Fibroblast of skin of right quadriceps (primary cell): ENCODE measurements at places on chromosomes 2 and 18.

- peak; percentile 46 for DNase-seq
Observed at GRCh38 chr18:10122988-10123950, 209.5 kb downstream of the VAPA start.

- peak; percentile 73 for DNase-seq
Observed at GRCh38 chr18:9025091-9025838, 77.2 kb upstream of the NDUFV2 start.

DNA sequence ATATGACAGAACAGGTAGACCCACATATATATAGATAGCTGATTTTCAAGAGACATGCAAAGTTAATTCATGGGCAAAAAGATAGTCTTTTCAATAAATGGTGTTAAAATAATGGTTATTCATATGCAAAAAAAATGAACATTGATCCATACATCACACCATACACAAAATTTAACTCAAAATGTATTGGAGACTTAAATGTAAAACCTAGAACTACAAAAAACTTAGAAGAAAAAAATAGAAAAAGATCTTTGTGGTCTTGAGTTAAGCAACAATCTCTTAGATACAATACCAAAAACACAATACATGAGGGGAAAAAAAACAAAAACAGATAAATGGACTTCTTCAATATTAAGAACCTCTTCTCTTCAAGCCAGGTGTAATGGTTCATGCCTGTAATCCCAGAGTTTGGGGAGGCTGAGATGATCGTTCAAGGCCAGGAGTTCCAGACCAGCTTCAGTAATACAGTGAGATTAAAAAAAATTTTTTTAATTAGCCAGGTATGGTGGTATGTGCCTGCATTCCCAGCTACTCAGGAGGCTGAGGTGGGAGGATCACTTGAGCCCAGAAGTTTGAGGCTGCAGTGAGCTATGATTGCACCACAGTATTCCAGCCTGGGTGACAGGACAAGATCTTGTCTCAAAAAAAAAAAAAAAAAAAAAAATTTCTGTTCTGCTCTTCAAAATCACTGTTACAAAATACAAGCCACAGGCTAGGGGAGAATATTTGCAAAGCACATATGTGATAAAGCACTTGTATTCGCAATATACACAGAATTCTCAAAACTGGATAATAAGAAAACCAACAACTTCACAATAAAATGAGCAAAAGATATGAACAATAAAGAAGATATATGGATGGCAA, 32.7 kb upstream of the MYCN start:
- DNase-seq, result no peak

- no peak for DNase-seq
Observed at GRCh38 chr2:150483532-150483931, 3.9 kb downstream of the RND3 start.

GRCh38 chr2:238739668-238740067, 108.2 kb upstream of the TWIST2 start:
- no peak for DNase-seq

GRCh38 chr2:231717281-231718171, 9.2 kb downstream of the PTMA start:
- peak; percentile 47 for DNase-seq

- no peak for DNase-seq
Observed at GRCh38 chr18:5738526-5738925, 156.8 kb downstream of the TMEM200C start.

DNA sequence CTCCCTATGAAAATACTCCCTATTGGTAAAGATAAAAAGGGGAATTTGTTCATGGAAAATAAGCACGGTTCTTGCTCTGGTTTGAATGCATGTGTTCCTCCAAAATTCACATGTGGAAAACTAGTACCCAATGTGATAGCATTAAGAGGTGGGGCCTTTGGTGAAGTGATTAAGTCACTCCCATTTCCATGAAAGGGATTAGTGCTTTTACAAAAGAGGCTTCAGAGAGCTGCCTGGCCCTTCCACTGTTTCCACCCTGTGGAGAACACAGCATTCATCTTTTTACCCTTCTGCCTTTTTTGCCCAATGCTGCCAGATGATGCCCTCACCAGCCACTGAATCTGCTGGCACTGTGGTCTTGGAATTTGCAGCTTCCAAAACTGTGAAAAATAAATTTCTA, 666.8 kb downstream of the ARHGAP15 start:
- no peak for DNase-seq

DNA sequence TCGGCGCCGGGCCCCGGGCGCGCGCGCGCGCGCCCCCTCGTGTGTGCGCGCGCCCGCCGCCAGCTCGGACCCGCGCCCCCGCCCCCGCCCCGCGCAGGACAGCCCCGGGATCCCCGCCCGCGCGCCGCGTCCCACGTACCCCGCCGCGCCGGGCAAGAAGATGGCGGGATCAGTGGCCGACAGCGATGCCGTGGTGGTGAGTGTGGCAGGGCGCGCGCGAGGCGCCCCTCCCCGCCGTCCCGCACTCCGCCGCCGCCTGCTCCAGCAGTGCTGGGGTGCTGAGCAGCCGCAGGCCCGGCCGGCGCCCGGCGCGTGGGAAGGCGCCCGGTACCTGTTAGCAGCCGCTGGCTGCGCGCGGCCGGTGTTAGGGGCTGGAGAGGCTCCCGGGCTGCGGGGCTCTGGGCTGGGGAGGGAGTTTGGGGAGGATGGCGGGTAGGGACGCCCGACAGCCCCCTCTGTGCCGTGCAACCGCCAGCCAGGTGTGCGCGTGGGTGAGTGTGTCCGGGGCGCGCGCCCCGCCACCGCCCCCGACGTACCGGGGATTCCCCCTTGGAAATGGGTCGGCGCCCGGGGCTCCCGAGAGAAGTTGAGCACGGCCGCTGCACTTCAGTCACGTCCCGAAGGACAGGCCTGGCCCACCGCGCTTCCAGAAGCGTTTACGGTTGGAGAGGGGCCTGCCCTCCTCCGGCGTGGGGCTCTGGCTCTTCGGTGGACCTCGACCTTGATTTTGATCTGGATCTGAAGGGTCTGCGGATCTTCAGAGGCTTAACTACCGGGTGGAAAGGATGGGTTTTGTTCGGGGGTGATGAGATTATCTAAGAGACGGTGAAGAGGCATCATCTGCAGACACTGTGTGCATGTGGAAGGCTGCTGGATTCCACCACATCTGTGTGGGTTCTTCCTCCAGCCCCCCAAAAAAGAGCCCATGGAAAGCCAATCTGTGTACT, 697 bp downstream of the LGALSL start:
- peak; percentile 35 for DNase-seq

- DNase-seq, result no peak
Observed at GRCh38 chr2:95351598-95351915, 51.0 kb upstream of the FAHD2A start.

DNA sequence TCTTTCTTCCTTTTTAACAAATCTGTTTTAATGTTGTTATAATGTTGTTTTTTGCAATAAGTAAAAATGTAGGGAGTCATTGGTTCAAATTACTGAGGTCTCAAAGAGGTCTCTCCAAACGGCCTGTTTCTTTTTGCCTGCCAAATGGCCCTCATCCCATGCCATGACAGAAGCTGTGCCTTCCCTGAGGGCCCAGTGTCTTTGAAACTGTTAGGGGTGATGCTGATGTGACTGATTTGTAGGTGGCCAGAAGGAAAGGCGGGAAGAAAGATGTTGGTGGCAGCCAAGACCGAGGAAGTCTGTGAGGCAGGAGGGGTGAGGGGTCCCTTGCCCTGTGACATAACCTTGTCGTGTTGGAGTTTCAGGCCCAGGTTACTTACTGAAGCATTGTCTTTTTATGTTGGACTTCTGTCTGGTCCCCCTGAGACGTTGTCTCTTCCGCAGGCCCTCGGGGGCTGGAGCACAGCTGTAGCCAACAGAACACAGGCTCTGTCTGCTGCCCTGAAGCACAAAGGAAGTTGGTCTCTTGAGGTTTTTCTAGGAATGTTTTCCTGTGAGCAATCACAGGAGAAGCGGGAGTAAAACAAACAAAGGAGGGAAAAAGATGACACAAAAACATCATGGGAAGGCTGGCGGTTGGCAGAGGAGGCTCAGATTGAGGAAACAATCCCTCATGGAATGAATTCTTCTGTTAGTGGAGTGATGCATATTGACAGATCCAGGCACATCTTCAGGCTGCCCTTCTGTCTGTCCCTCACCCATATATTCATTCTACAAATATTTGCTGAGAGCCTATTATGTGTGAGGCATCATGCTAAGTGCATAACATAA, 4.9 kb upstream of the ST3GAL5 start:
- DNase-seq, result peak; percentile 93

DNA sequence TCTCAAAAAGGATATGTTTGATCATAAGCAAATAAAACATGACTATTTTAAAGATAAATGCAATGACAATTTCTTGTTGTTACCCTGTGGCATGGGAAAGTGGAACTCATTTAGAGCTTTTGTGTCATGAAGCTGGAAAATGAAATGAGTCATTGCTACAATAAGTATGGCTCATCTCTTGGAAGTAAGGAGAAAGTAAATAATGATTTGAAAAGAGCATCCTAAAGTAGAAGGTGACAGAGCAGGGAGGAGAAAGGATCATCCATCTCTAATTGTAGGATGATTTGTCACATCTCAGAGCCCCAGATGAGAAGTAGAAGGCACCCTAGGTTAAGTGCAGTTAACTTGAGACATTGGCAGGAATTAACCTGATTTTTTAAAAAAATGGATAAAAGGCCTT, 200.5 kb downstream of the CPS1 start:
- DNase-seq, result no peak

- DNase-seq, result no peak
Observed at GRCh38 chr2:205905576-205905975, 180.4 kb downstream of the INO80D start.

GRCh38 chr2:9002637-9003365, 683 bp downstream of the MBOAT2 start:
- no peak for DNase-seq

DNA sequence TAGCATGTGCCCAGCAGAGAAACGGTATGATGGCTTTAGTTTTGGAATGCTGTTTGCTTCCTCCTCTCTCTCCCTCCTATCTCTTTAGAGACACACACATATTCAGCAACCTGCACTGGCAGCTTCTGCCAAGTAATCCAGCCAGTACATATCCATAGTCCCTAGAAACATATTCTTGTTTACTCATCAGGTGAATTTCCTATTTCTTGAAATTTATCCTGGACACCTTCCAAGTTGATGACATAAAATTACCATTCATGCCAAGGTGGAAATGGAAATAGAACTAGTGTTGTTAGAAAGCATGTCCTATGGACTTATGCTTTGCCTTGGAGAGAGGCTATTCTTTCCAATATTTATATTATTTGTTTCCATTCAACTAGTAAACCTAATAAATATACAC, 50.9 kb upstream of the RGPD4 start:
- no peak for DNase-seq

- DNase-seq, result no peak
Observed at GRCh38 chr18:33818145-33818544, 240.1 kb downstream of the ASXL3 start.

DNA sequence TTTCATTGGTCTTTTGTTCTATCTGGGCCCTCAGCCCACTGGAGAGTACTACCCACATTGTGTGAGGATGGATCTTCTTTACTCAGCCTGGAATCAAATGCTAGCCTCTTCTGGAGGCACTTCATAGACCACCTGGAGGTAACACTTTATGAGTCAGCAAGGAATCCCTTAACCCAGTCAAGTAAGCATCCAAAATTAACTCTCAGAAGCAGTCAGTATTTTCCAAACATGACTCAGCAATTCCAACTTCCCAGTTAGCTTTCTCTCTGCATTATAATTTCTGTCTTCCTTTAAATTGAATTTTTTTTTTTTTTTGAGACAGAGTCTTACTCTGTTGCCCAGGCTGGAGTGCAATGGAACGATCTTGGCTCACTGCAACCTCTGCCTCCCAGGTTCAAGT, 142.7 kb downstream of the ACKR3 start:
- peak; percentile 79 for DNase-seq

DNA sequence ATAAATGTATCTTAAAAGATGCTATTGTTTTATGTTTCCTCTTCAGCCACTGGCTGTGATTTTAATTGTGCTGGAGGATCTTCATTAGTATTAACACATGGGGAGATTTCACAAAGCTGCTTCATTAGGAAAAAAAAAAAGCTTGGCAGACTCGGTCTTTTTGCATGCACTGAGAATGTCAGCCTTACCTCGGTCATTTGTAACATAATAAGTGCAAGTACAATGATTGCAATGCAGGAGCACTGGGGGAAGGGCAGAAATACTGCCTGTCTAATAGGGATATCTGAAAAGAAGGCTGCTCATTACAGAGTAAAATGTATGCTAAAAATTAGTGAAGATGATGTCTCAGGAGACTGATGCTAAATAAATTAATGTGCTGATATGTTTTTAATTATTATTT, 1.3 kb upstream of the BAZ2B start:
- peak; percentile 39 for DNase-seq

- peak; percentile 41 for DNase-seq
Observed at GRCh38 chr2:174985614-174986013, 19.6 kb downstream of the CHN1 start.

DNA sequence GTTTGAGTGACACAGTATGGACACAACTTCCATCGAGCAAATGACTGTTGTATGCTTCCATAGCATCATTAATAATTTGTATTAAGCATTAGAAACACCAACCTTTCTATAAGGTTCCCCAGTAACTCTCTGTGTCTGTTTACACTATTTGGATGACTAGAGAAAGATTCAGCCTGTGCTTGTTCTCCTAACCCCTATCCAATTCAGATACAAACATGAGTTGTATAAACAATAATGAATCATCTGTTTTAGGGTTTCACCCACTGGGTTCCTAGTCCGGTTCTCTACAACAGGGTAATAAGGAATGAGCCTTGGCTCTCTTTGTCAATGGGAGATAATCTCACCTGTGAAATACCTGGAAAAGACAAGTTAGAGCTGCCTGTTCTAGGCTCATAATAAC, 894.1 kb upstream of the PIK3C3 start:
- DNase-seq, result no peak

GRCh38 chr2:219118504-219118903, 42.1 kb downstream of the NHEJ1 start:
- DNase-seq, result no peak

GRCh38 chr18:63062246-63062645, 257.3 kb downstream of the BCL2 start:
- peak; percentile 11 for DNase-seq

GRCh38 chr2:210004881-210005280, 2.4 kb downstream of the RPE start:
- DNase-seq, result no peak

DNA sequence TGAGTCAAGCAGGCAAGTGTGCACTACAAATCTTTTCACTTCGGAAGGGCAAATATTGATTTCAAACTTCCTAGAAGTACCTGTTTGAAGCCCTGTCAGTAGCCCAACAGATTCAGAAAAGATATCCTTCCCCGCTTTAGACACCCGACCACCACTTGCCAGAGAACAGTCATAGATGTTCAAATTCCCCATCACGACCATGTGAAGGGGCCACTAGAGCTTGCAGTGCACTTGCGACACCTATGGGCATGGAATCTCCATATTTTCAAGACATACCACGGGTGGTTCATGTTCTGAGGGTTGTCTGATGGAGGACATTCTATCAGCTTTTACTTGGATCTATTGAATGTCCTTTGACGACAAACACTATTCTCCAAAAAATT, 23.8 kb downstream of the GNLY start:
- DNase-seq, result no peak

DNA sequence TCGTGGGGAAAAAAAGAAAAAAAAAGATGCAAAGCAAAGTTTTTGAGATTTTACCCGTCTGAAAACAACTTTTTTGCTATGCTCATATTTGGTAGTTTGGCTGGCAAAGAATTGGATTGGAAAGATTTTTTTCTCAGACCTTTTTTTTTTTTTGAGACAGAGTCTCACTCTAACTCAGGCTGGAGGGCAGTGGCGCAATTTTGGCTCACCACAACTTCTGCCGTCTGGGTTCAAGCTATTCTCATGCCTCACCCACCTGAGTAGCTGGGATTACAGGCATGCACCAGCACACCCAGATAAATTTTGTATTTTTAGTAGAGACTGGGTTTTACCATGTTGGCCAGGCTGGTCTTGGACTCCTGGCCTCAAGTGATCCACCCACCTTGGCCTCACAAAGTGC, 56.3 kb upstream of the TANC1 start:
- DNase-seq, result no peak

GRCh38 chr2:95010718-95011117, 14.8 kb upstream of the MAL start:
- no peak for DNase-seq
